Activated naive CD4-positive, alpha-beta T cell treated with anti-CD3 and anti-CD28 coated beads for 36 hours (primary cell): ENCODE measurements at places on chromosomes 11 and 22. TPM values are rescaled to one million over a fixed set of nuclear protein-coding genes. Genes with fewer than 3 reads are reported as not detected.
A peak's percentile ranks its signal among the peaks of the same experiment; 100 is the strongest.

The PIK3IP1 gene
- 28.6 TPM for total RNA-seq

- H3K27ac ChIP-seq, result no peak overlapping the region
- H3K4me3 ChIP-seq, result no peak overlapping the region
- no peaks in the 10 kb centered on the region for H3K36me3 ChIP-seq
- DNase-seq, result no peak
- no peaks in the 10 kb centered on the region for H3K4me1 ChIP-seq
- H3K27me3 ChIP-seq, result peaks cover 4% of the 10 kb centered on the region
Measured at GRCh38 chr11:71209181-71209580, 43.2 kb downstream of the SHANK2 start.

- H3K27me3 ChIP-seq, result no peaks in the 10 kb centered on the region
- no peak overlapping the region for H3K27ac ChIP-seq
- no peaks in the 10 kb centered on the region for H3K36me3 ChIP-seq
- no peak overlapping the region for H3K4me3 ChIP-seq
- no peak for DNase-seq
- H3K4me1 ChIP-seq, result no peaks in the 10 kb centered on the region
Measured at GRCh38 chr11:82776377-82776776, 42.7 kb upstream of the FAM181B start.

DNA sequence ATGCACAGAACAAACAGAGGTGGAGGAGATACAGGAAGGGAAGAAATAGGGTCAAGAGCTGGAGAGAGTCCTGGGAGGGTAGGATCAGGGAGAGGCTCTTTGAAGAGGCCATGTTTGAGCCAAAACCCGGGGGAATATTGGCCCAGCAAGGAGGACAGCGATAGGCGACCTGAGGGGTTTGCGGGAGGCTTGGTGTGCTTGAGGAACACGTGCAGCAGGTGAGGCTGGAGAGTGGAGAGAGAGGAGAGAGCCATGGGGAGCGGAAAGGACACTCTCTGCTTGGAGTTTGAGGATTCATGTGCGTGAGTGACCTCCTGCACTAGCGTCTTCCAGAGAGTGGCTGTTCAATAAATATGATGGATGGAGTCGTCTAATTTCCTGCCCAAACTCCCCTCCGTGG is 4.7 kb upstream of the B3GAT1 start:
- peaks cover 35% of the 10 kb centered on the region for H3K27me3 ChIP-seq
- H3K4me1 ChIP-seq, result peaks cover 2% of the 10 kb centered on the region
- no peaks in the 10 kb centered on the region for H3K36me3 ChIP-seq
- H3K4me3 ChIP-seq, result no peak overlapping the region
- DNase-seq, result no peak

GRCh38 chr22:17237038-17237668 is 17.9 kb upstream of the ADA2 start:
- H3K27ac ChIP-seq, result peak overlapping the region; percentile 22
- DNase-seq, result peak; percentile 35
- H3K4me3 ChIP-seq, result peak overlapping the region; percentile 1
- H3K36me3 ChIP-seq, result no peaks in the 10 kb centered on the region
- peaks cover 13% of the 10 kb centered on the region for H3K4me1 ChIP-seq
- no peaks in the 10 kb centered on the region for H3K27me3 ChIP-seq

- H3K4me1 ChIP-seq, result peaks cover 71% of the 10 kb centered on the region
- H3K4me3 ChIP-seq, result no peak overlapping the region
- DNase-seq, result no peak
- H3K27me3 ChIP-seq, result no peaks in the 10 kb centered on the region
- peaks cover 21% of the 10 kb centered on the region for H3K36me3 ChIP-seq
- H3K27ac ChIP-seq, result no peak overlapping the region
Measured at GRCh38 chr11:96126917-96127595, 203.1 kb upstream of the MTMR2 start.

DNA sequence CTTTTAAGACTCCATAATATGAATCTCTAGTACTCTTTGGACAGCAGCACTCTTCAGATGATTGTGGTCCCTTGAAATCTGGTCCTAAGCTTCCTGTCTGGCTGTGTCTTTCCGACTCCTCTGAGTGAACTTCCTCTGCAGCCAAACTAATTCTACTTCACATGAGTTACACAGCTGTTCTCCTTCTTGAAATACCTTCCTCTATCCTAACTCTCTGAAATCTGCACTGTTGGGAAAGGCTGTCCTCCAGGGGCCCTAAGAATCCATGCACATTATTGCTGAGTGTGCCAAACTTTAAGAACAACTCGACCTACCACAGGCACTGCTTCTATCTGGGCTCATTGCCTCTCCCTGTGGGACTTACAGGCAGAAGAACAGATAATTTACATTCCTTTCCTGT is 217.3 kb upstream of the ARHGAP42 start:
- no peak overlapping the region for H3K4me3 ChIP-seq
- H3K4me1 ChIP-seq, result no peaks in the 10 kb centered on the region
- peaks cover 2% of the 10 kb centered on the region for H3K36me3 ChIP-seq
- no peaks in the 10 kb centered on the region for H3K27me3 ChIP-seq
- no peak overlapping the region for H3K27ac ChIP-seq

The GRAP2 gene
- 25.5 TPM for total RNA-seq

DNA sequence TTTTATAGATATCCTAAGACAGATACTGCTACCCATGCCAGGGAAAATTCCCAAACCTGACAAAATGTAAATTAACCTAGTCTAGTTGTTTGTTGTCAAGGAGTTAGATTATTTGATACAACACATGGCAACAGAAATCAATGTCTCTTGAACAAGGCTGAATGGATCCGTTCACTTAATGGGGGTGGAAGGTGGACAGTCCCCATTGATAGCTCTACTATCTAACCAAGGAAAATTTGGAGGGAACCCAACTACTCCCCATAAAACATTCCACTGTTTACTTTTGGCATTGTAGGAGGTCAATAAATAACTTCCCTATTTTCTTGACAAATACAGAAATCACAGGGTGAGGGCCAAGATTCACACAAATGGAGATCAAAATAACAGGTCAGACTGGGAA is 117.9 kb upstream of the GRIA4 start:
- H3K27ac ChIP-seq, result no peak overlapping the region
- no peak overlapping the region for H3K4me3 ChIP-seq
- DNase-seq, result no peak
- no peaks in the 10 kb centered on the region for H3K36me3 ChIP-seq

The PLEKHB1 gene
- 11.4 TPM for total RNA-seq

DNA sequence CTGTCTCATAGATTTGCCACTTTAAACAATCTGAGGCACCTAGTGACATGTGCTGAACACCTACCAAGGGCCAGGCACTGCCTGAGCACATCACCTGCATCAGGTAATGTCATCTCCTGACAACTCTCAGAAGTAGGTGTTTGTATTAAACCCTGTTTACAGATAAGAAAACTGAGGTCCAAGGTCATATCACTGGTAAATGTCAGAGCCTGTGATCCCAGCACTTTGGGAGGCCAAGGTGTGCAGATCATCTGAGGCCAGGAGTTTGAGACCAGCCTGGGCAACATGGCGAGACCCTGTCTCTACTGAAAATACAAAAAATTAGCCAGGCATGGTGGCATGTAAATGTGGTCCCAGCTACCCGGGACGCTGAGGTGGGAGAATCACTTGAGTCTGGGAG is 39.1 kb upstream of the ACCSL start:
- no peaks in the 10 kb centered on the region for H3K4me1 ChIP-seq
- no peaks in the 10 kb centered on the region for H3K36me3 ChIP-seq
- H3K4me3 ChIP-seq, result no peak overlapping the region
- H3K27ac ChIP-seq, result no peak overlapping the region

The TREH gene
- total RNA-seq, result not detected

- H3K36me3 ChIP-seq, result no peaks in the 10 kb centered on the region
- H3K4me3 ChIP-seq, result peak overlapping the region; percentile 64
- no peak overlapping the region for H3K27ac ChIP-seq
Measured at GRCh38 chr22:36027579-36027934, 1.1 kb downstream of the RBFOX2 start.

The OPCML gene
- total RNA-seq, result not detected

- no peak overlapping the region for H3K4me3 ChIP-seq
- H3K27me3 ChIP-seq, result no peaks in the 10 kb centered on the region
- H3K27ac ChIP-seq, result no peak overlapping the region
- H3K36me3 ChIP-seq, result no peaks in the 10 kb centered on the region
- no peak for DNase-seq
- no peaks in the 10 kb centered on the region for H3K4me1 ChIP-seq
Measured at GRCh38 chr11:133619397-133619796, 87.1 kb upstream of the OPCML start.

GRCh38 chr11:73671701-73672100 is 25.3 kb downstream of the PLEKHB1 start:
- no peaks in the 10 kb centered on the region for H3K4me1 ChIP-seq
- H3K36me3 ChIP-seq, result peaks cover 2% of the 10 kb centered on the region
- H3K27me3 ChIP-seq, result no peaks in the 10 kb centered on the region
- DNase-seq, result no peak
- no peak overlapping the region for H3K27ac ChIP-seq

The KRTAP5-5 gene
- total RNA-seq, result not detected

DNA sequence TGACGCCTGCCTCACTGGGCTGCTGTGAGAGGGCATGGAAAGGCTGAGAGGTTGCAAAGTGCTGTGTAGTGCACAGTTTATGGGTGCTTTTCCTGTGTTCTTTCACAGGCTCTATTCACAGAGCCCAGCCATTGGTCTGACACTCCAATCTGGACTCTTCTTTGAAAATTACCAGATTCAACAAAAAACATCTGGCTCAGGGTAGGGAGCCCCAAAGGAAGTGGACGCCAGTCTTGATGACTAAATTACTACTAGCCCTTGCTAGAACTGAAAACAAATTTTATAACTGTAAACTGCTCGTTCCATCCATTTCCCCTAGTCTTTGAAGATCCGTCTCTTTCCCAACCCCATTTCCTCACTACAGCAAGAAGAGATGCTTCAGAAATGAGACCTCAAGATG is 178.6 kb downstream of the TENM4 start:
- H3K4me3 ChIP-seq, result no peak overlapping the region
- H3K27ac ChIP-seq, result no peak overlapping the region
- no peak for DNase-seq
- H3K36me3 ChIP-seq, result no peaks in the 10 kb centered on the region
- H3K27me3 ChIP-seq, result no peaks in the 10 kb centered on the region

DNA sequence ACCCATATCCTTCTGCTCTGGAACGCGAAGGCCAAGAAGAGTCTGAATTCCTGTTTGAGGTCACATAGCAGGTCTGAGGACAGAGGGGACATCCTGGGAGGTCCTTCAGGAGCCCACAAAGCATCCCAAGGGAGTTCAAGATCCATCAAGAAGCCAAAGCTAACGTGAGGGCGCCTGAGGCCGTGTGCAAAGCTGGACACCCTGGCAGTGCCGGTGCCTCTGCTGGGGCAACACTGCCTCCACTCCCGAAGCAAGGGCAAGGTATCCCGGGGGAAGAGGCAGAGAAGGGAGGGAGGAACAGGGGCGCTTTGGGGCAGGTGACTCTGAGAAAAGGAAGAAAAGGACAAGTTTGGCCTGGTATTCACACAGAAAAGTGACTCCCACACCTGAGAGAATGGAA is 50.3 kb upstream of the CDON start:
- H3K27me3 ChIP-seq, result no peaks in the 10 kb centered on the region
- no peak overlapping the region for H3K27ac ChIP-seq

DNA sequence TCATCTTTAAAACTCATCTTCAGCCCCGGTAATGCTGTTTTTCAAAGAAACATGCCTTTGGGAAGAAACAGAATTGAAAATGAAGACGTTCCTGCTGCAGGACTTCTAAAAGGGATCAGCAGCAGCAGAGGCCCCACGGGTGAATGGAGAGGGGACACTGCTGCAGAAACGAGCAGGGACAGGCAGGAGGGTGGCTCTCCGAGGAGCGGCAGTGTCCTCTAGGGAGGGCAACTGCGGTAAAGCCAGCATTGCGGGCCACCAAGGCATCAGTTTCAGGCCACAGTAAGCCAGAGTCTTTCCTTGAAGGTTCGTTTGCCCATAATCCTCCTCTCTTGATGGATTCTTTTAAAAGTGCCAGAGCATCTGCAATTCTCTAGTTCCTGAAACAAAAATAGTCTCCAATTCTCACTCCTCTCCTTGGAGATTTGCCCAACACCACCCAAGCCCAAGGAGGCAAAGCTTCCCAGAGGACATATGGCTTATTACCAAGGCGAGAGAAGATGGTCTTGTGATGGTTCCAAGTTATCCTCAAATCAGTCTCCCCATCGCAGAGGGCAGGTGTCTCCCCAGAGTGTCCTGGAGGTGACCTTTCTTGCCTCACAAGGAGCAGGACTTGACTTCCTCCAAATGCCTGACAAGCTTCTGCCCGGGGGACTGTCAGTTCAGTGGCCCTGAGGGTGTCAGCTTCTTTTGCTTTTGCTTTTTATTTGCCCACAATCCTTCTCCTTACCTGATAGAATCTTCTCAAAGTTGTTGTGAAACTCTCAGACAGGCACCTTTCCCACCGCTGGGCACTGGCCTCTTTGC is 341.1 kb upstream of the B3GAT1 start:
- H3K27ac ChIP-seq, result no peak overlapping the region
- no peak overlapping the region for H3K4me3 ChIP-seq
- DNase-seq, result no peak
- H3K4me1 ChIP-seq, result no peaks in the 10 kb centered on the region

DNA sequence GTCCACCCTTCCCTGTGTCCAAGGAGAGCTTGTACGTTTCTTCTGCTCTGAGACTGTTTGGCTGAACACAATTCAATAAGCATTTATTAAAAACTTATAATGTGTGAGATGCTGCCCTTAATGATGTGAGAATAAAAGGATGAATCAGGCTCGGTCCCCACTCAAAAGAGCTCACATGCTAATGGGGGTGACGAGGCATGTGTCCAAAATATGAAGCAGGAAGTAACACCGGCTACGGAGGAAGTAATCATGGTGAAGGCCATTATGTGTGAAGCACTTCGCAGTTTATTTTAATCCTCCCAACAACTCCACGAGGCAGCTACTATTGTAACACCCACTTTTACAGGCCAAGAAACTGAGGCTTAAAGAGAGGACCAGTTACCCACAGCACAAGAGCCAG is 3.4 kb upstream of the RASD2 start:
- H3K4me1 ChIP-seq, result no peaks in the 10 kb centered on the region
- no peak for DNase-seq
- no peak overlapping the region for H3K27ac ChIP-seq
- peaks cover 14% of the 10 kb centered on the region for H3K27me3 ChIP-seq
- H3K36me3 ChIP-seq, result no peaks in the 10 kb centered on the region

DNA sequence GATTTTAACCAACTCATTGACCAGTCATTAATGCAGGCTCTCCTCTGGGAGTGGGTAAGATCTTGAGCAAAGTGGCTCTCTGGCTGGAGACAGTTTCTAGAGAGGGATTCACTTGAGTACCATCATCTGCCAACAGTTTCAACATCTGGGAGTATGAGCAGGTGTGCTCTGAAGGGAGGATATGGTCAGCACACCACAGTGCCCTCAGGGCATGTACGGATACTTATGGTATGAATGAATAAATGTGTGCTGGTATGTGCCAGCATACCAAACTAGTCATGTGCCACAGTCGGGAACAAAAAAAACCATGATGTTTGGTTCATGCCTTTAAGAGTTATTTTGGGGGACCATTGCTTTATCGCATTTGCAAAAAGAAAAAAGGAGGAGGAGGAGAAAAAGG is 1197.5 kb upstream of the TENM4 start:
- H3K4me3 ChIP-seq, result no peak overlapping the region
- no peaks in the 10 kb centered on the region for H3K36me3 ChIP-seq
- no peak for DNase-seq
- H3K4me1 ChIP-seq, result no peaks in the 10 kb centered on the region
- H3K27me3 ChIP-seq, result no peaks in the 10 kb centered on the region
